Activated CD8-positive, alpha-beta memory T cell treated with anti-CD3 and anti-CD28 coated beads for 1 hour (primary cell): ENCODE measurements at places on chromosomes 3 and 15.

- no peak for DNase-seq
Observed at GRCh38 chr3:163924600-163924999, 1153.7 kb downstream of the SI start.

DNA sequence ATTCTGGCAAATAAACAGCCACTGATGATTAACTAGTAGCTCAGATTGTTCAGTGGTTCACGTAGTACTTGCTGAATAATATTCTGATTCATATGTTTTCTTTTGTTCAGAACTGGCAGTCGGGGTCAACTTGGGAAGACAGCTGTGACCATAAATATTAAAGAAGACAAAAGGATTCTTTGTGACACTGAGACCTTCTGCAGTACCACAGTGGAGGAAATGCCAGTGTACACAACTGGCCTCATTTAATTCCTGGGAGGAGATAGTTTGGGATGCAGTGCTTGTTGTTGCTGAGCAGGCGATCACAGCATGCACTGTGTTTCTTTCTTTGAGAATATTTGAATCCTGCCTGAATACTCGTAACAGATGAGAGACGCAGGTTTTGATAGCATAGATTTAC is 26.7 kb upstream of the MCF2L2 start:
- DNase-seq = no peak

GRCh38 chr3:151690645-151691044 is 43.1 kb upstream of the AADACL2 start:
- DNase-seq = no peak

DNA sequence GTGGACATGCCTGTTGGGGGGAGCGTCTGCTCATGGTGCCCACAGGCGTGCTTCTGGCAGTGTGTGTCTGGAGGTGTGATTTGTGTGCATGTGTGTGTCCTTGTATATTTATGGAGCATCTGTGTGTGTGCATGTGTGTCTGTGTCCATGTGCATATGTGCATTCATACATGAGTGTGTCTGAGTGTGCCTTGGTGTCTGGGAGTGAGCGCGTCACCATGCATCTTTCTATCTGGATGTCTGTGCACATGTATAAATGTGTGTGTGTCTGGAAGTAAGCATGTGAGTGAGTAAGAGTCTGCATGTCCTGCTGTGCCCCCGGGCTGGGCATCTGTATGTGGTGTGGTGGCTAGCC is 58.1 kb upstream of the PRR23E start:
- DNase-seq = no peak

DNA sequence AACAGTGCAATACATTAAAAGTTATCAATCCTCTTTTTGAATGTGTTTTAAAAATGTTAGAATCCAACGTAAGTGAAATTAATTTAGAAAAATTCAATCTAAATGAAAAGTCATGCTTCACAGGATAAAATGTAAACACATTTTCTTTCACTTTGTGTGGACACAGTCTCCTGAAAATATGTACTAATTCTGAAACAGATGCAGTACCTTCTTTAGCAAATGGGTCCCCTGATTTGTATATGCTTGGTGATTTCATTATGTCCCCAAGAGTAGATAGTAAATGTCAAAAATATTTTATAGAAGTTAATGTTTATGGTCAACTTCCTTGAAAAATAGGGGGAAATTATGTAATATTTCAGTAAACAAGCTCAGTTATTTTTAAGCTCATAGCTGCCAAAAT is 28.9 kb downstream of the FOXP1 start:
- no peak for DNase-seq

- no peak for DNase-seq
Observed at GRCh38 chr3:149621218-149622005, 36.4 kb downstream of the WWTR1 start.

- no peak for DNase-seq
Observed at GRCh38 chr3:96182756-96183155, 631.6 kb upstream of the EPHA6 start.

- DNase-seq = no peak
Observed at GRCh38 chr15:68195336-68196112, 9.6 kb downstream of the CALML4 start.

DNA sequence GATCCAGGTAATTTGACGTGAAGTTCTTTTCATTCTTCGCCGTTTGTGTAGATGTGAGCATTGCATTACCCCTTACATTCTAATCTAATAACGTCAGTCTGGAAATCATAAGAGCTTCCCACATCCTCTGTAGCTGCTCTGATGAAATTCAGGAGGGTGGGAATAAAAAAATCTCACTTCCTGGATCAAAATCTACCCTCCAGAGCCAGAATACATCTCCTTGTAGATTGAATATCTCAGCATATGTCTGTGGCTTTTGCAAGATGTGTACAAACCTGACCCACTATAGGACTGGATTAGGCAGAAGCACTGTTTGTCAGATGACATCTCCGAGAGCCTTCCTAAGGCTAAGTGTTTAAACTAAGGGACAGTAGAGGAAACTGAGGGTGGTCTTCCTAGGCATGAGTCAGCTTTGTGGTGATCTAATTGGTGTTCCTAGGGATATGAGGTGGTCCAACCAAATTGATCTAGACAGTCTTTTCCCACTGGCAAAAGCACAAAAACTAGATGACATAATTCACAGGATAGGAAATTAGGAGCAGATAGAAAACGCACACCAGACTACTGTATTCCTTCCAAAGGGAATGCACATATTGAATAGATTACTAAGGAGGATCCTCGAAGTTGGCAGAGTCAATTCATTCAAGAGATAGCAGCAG is 216.3 kb upstream of the LRTM1 start:
- DNase-seq = no peak

- DNase-seq = no peak
Observed at GRCh38 chr3:148950806-148951205, 40.5 kb upstream of the GYG1 start.

- no peak for DNase-seq
Observed at GRCh38 chr3:151813799-151814198, at the start of gene AADAC. Gene AADAC, plus strand, starts transcription at chr3:151814116. Its CDS starts 47 bp downstream, at chr3:151814163.

GRCh38 chr3:160403796-160404470 is 4.5 kb downstream of the SMC4 start:
- DNase-seq = no peak

- DNase-seq = no peak
Observed at GRCh38 chr15:34076785-34077184, 24.9 kb downstream of the EMC7 start.

- DNase-seq = no peak
Observed at GRCh38 chr15:44712346-44713005, 1.2 kb downstream of the B2M start.

- no peak for DNase-seq
Observed at GRCh38 chr3:127420829-127421228, 133.0 kb upstream of the PRR20G start.

DNA sequence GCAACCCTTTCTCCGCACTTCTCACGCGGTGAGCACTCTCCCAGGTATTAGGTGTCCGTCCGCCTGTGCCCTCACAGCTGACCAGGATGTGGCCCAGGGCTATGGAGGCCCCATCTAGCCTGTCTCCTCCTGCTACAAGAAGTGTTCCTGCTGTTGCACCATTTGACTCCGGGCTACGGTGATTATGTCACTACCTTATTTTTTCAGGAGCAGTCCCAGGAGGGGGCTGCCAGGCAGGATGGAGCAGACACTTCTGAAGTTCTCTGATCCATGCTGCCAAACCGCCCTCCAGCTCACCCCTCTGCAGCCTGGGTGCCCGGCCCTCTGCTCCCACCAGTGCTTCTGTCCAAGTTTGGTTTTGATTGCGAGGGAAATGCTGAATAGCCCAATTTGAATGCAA is 36.9 kb downstream of the ZXDC start:
- no peak for DNase-seq

GRCh38 chr3:35071772-35072171 is 567.6 kb upstream of the ARPP21 start:
- no peak for DNase-seq

DNA sequence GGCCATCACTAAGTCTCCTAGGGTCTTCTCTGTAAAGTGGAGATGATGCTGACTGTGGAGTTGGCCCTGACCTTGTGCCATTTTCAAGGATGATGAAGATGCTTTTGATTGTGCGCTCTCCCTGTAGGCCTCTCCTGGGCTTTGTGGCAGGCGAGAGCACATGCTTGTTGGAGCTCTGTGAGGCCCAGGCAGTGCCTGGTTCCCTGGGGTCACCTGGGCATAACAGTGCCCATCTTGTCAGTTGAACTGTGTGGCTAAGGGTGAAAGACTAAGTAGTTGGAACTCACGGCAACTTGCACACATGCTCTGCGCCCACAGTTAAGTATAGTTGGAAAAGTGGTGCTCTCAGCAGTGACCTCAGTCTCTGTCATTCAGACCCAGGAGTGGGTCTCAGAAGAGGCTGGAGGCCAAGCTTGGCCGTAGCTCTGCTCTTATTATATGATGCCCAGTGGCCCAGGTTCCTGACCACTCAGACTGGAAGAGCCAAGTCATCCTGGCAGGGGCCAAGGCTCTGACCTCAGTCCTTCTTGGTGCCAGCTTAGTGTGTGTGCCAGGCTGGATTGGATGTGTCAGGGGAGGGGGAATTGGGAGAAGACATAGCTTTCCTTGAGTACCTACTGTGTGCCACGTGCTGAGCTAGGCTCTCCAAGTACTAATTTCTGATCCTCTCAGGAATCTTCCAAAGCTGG is 154.6 kb downstream of the EEFSEC start:
- DNase-seq = no peak

- DNase-seq = no peak
Observed at GRCh38 chr3:196012481-196012880, 69.4 kb downstream of the TFRC start.

GRCh38 chr3:173938616-173939015 is 541.1 kb downstream of the NLGN1 start:
- no peak for DNase-seq

GRCh38 chr15:81947548-81947947 is 98.3 kb downstream of the MEX3B start:
- DNase-seq = no peak

DNA sequence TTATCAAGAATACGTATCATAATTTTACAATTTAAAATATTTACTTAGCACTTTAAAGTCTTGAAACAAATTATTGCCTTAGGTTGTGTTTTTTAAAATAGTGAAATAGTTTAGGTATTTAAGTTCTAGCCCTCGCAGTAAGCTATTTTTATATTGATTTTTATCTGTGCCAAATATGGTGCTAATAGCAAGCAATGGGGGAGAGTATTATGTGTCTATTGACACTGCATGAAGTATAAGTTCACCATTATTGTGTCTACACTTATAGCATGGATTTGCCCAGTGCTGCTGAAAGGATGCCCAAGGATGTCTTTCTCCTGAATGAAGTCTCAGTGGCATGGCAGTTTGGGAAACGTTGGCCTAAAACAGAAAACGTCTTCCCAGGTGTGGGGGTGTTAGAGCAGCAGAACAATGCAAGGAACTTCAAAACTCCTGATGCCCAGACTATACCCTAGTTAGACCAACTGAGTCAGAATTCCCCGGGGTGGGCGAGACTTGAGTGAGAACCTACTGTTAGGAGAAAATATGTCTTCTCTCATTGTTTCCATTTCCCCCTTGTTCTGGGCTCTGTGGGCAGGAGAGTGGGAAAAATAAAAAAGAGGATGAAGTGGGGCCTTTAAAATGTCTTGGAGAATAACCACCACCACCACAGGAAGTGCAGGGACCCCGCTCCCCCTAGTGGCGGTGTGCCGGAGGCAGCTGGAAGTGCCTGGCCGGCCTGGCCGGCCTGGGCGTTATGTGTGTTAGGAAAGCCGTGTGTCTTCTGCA is 104.2 kb upstream of the SLC7A14 start:
- peak; percentile 2 for DNase-seq

- DNase-seq = no peak
Observed at GRCh38 chr3:70890020-70890394, 577.6 kb upstream of the MDFIC2 start.

DNA sequence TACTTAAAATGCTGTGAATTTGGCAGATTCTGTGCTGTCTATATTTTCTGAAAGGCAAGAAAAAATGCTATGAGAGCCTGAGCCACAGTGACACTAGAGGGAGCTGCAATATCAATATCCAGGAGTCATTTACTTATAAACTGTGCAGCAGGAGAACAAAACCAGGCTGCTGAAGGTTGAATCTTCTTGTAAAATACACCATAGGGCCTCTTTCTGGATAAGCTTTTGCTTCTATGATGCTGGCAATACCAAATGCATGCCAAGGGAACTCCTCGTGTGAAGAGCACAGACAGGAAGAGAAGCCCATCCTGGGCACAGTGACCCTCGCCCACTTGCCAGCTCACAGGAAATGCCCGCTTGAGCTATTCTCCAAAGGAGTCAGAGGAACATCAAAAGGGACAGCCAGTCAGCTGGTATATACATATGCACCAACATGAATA is 48.0 kb upstream of the TSPAN3 start:
- DNase-seq = no peak

DNA sequence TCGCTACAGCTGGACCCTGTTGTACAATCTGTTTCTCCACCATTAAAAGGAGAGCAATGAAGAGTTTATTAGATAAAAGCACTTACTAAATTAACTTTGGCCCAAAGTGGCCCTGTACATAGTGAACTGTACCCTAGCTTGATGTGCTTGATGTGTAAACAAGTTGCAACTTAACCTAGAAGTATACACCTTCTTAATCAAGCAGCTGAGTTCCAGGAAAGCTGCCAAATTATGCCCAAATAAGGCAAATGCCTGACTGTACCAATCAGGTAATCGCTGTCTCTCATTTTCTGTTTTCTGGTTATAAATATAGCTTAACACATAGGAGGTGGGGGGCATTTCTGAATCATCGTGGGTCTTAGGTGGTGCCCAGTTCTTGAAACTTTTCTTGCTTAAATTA is 704.8 kb upstream of the CBLB start:
- no peak for DNase-seq

GRCh38 chr3:156131241-156131640 is 10.9 kb downstream of the KCNAB1 start:
- no peak for DNase-seq

DNA sequence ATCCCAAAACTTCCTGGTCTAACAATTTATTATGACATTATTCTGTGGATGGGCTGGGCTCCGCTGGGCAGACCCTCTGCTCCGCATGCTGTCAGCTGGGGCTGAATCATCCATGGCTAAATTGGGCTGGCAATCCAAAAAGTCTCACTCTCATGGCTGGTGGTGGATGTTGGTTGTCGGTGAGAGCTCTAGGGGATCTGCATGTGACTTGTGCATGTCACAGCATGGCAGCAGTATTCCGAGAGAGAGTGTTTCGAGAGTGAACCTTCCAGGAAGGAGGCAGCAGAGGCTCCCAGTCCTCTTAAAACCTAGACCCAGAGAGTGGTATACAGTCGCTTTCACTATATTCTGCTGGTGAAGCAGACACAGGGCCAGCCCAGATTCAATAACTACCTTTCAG is 9.9 kb downstream of the RARB start:
- DNase-seq = no peak

DNA sequence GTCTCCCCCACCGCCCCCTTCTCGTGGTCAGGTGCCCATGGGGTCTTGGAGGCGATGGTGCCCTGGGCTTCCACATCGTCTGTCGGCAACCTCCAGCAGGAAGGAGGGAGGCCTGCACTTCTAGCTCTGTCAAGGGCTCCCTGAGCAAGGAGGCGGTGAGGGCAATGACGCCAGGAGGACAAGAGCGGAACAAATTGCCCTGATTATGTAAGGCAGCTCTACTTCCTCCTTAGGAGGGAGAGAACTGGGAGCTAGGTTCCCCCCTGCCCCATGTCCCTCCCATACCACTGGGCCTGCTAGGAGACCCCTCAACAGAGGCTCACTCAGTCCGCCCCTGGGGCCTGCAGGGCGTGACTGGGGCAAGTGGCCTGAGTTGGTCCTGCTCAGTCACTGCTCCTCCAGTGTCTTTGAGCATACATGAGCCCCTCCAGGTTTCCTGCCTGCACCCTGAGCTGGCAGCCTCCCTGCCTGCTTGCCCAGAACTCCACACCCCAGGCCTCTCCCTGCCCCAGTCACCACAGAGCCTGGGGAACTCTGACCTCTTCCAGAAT is 56.1 kb downstream of the CACNA2D2 start:
- DNase-seq = no peak
